Motor neuron (in vitro differentiated cells): ENCODE measurements at places on chromosomes 1 and 21. TPM values are rescaled to one million over a fixed set of nuclear protein-coding genes. Genes with fewer than 3 reads are reported as not detected.

The KIF21B gene
- 0.09 and 1.0 TPM in 2 replicates for total RNA-seq

The SGIP1 gene
- 0.05 and 0.32 TPM in 2 replicates for total RNA-seq

The KIFAP3 gene
- 130 and 133 TPM in 2 replicates for total RNA-seq

The LCE1B gene
- 0.25 and 0.27 TPM in 2 replicates for total RNA-seq

The PLPP3 gene
- 171 and 175 TPM in 2 replicates for total RNA-seq

The FCRLB gene
- total RNA-seq = 0.52 and 0.93 TPM in 2 replicates

The TEDDM1 gene
- total RNA-seq = 0.72 and 1.4 TPM in 2 replicates

The ST6GALNAC3 gene
- total RNA-seq = 39.5 and 51.1 TPM in 2 replicates

The VAMP4 gene
- 14.9 and 16.5 TPM in 2 replicates for total RNA-seq

The NR1I3 gene
- total RNA-seq = 1.3 and 2.6 TPM in 2 replicates

The DONSON gene
- 30.4 and 31.1 TPM in 2 replicates for total RNA-seq

The SMCP gene
- total RNA-seq = not detected in 2 replicates

The NTMT2 gene
- not detected in 2 replicates for total RNA-seq

The ETNK2 gene
- 37.9 and 40.4 TPM in 2 replicates for total RNA-seq

The ZBTB8A gene
- total RNA-seq = 11.0 and 12.2 TPM in 2 replicates

The OR2T29 gene
- total RNA-seq = 0.73 TPM in 1 of 2 replicates, not detected in the other

The MROH9 gene
- total RNA-seq = 0.34 TPM in 1 of 2 replicates, not detected in the other

The BCL2L15 gene
- total RNA-seq = 0.19 and 0.28 TPM in 2 replicates

The HSD11B1 gene
- not detected in 2 replicates for total RNA-seq
